Esophagus muscularis mucosa (tissue), 4 donors: ENCODE measurements at places on chromosomes 11 and 22. TPM values are rescaled to one million over a fixed set of nuclear protein-coding genes. Genes with fewer than 3 reads are reported as not detected.

DNA sequence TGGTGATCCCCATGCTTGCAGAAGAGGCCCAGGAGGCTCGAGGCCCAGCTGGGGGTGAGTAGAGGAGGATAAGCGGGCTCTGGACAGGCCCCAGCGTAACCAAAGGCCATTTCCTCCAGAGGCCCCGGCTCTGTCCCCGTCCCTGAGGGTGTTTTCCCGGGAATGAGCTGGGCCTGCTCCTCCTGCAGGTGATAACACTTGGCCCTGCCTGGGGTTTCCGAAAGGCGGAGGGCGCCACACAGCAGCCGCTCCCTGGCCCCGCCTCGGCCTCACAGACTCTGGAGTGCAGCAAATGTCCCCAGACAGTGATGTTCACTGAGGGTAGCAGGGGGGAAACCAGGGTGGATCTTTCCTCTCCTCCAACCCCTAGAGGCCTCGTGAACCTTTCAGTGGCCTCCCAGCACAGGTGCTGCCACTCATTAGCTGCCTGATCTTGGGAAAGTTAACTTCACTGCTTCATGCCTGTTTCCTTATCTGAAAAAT lies 10.5 kb upstream of the MGAT3 start:
- no peak for DNase-seq

DNA sequence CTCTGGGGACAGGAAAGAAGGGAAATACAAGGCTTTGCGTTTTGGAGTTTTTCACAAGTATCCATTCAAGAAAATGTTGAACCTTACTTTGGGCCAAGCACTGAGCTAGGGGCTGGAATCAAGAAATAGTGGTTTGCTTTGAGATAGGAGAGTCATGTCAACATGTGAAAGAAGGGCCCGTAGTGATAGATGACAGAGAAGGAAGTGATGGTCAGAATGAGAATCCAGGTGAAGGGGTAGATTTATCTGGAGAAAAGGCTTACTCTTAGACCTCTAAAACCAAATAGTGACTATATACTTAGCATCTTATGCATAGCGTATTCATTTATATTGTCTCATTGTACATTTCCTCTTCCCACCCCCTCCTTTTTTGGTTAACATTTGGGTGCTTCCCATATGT lies 87.3 kb downstream of the GAB2 start:
- no peak for DNase-seq

GRCh38 chr11:2890466-2891294 lies 5.1 kb upstream of the CDKN1C start:
- DNase-seq: no peak

GRCh38 chr22:50723991-50724390 lies 14.0 kb upstream of the ACR start:
- DNase-seq: no peak

DNA sequence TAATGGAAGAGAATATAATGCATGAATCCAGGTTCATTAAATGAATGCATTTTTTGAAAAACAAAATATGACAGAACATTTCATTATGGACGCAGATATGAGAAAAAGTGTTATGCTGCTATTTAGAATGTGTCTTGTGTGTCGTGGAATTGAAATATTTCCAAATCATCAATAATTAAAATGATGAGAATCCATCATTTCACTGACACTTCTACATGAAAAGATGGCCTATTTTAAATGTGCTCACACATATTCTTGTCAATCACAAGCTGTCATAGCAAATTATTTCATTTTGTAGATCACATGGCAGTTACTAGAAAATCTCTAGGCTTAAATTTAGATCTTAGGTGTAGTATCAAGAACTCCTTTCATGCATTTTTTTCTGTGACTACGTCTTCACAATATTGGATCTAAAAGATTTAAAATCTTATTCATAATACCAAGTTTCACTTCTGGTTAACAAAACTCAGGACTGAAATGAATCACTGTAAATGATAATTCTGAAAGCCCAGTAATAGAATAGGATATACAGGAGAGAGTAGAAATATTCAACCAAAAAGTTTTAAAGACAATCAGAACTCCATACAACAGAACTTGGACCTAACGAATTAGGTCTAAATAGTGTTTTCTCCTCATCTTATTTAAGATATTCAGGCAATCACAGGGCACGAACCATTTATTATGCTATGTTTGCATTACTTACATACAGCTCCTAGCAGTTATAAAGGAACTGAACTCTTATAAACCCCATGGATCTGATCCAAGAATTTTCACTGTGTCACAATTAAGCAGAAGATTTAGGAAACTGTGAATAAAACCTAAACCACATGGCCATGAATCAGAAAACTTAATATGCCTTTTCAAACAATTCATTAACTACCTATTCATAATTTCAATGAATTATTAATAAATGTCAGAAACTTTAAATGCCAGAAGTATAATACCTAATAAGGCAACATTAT lies 67.7 kb downstream of the DCDC1 start:
- DNase-seq: no peak

- no peak for DNase-seq
Measured at GRCh38 chr22:35900483-35901168, 128.0 kb downstream of the RBFOX2 start.

DNA sequence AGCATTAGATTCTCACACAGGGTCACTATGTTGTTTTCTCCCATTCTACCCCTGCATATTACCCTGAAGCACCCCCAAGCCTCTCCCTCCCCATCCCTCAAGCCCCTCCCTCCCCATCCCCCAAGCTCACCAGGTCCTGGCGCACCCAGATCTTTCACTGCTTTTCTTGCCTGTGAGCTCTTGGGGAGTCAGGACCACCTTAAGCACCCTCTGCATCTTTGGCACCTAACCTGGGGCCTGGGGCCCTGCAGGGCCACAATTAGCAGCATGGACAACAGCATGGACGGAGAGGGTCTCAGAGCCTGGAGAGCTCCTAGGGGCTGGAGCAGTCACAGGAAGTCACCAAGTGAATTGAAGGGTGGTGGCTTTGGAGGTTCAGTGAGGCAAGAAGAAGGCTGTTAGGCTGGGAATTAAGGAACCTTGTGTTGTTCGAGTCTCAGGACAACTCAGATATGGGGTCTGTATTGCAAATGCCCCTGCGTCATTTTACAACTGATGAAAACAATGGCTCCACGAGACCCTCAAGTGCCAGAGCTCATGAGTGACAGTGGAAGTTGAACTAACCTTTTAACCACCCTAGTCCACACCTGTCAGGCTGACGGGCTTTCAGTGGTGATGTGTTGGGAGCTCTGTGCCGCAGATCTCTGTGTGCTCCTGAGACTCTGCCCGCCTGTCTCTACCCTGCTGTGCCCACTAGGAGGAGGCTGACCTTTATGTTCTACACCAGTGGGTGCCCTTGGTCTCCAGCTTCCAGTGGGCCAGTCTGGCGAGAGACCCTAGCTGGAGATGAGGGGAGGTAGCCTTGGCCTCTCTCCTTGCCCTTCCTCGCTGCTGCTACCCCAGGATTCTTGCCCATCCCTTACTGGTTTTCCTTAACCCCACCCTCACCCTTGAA lies 111.3 kb upstream of the OR4B1 start:
- DNase-seq: peak; percentile 70

GRCh38 chr22:30941363-30941740 lies 27.2 kb downstream of the MORC2 start:
- DNase-seq: no peak

GRCh38 chr11:34850334-34850733 lies 65.8 kb downstream of the APIP start:
- DNase-seq: peak; percentile 34

GRCh38 chr11:11691296-11692151 lies 69.7 kb upstream of the GALNT18 start:
- DNase-seq: no peak

DNA sequence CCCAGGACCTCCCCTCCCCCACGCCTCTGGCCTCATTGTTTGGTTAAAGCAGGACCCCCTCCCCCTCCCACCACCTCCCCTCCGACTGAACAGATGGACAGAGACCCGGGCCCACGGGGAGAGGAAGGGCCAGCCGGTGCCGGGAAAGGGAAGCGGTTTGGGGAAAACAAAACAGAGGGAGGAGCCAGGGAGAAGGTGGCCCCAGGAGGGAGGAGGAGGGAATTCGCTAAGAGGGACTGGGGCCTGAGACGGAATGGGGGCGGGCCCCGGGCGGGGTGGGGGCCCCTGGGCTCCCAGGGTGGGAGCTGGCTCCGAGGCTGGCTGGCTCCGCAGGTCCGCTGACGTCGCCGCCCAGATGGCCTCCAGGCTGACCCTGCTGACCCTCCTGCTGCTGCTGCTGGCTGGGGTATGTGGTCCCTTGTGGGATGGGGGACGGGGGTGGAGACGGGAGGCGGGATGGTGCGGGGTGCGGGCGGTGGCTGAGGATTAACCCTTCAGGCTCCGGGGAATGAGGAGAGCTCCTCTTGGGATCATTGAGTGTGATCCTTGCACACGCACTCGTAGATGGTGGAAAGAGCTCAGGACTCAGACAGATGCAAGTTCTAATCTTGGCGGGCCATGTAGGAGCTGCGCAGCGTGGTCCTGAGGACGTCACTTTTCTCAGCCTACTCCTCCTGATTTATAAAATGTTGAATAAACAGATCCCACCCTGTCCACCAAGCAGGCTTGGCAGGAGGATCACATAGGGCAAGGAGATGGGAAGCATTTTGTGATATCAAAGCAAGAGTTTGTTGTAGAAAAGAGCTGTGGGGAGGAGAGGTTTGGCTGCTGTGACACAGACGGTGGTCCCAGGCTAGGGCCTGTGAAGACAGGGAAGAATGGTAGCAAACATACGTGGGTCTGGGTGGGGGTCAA lies 688 bp downstream of the SERPING1 start:
- no peak for DNase-seq

DNA sequence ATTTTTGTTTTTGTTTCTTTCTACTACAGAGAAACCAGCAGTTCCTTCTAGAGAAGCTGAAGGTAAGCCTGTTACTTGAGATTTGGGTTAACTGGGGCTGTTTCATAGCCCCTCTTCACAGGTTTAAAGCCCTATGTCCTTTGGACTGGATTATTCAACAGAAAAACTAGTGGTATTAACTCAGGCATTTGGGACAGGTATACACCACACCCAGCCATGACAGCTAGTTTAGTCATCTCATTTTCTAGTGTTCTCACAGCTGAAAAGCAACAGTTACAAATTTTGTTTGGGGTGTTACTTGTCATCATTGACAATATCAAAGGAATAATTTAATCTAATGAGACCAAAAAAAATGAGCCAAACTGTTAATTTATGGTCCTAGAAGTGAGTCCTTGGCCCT lies 14.0 kb downstream of the LAYN start:
- no peak for DNase-seq

DNA sequence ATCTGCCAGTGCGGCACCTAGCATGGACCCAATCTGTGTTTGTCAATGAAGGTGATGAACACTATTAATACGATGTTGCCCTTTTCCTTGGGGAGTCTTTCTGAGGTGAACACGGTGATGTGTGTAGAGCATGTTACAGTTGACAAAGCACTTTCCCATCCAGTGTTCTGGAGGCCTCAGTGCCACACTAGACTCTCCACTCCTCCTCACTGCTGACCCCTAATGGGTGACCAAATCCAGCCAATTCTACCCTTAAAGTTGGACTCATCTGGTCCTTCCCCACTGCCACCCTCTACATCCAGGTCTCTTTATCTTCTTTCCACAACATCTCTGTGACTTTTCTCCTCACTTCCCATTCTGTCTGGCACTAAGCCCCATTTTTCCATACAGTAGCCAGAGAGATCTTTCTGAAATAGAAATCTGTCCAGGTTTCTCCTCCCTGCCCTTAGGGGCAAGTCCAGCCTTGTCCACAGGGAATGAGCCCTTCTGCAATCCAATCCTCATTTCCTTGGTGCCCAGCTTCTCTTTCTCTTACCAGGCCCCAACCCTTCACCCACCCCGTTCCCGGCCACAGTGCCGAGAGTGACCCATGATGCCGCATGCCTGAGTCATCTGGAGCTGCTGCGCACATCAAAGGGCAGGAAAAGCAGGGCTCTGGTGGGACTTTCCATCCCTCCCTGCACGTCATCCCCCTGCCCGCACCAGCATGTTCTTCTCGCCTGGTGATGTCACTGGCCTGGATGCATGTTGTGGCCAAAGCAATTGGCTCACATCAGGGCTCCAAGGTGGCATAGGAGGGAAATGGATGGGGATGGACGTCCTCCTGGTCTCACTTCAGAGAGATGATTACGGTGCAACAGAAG lies 64.2 kb downstream of the RASSF10 start:
- peak; percentile 72 for DNase-seq

GRCh38 chr11:37666960-37667359 lies 1068.9 kb upstream of the RAG2 start:
- no peak for DNase-seq

DNA sequence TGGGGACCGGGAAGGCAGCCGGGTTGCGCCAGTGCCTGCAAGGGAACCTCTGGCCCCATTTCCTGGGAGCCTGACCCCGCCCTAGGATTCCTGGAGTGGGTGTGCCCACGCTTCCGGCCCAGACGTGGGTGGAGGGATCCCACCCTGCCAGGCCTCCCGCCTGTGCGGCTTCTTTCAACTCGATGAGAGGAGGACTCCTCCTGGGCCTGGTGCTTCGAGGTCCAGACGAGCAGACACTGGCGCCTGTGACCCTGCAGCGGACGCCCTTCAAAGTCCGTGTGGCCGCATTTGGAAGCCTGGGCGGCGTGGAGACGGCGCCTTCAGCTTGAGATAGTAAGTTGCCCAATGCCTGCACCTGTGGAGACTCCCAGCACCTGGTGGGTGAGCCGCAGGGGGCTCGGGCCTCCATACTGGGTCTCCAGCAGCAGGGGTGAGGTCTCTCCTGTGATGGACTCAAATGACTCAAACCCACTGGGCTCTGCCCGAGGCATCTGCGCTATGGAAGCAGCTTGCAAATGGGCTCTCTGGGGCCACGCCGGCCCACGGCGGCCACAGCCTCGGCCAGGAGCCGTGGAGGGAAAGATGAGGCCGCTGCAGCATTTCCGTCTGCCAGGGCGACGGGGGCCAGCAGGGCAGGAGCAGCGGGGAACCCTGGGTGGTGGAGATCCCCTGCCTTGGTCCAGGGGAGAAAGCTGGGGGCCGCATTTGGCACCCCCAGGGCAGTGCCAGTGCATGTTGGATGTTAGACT lies 64.3 kb upstream of the PPARA start:
- no peak for DNase-seq

- DNase-seq: no peak
Measured at GRCh38 chr11:4539603-4540219, 5.3 kb upstream of the OR52M1 start.

GRCh38 chr11:75480185-75481175 lies 45.3 kb downstream of the GDPD5 start:
- DNase-seq: no peak

- DNase-seq: no peak
Measured at GRCh38 chr11:62715150-62716130, 8.0 kb downstream of the GNG3 start.

CCDC81 gene
- total RNA-seq: 0.50 TPM

SLC1A2 gene
- 0.17 TPM for total RNA-seq

DHCR7 gene
- 9.1 TPM for total RNA-seq

SLC7A4 gene
- 0.39 TPM for total RNA-seq

LGR4 gene
- 28.3 TPM for total RNA-seq

CKAP5 gene
- total RNA-seq: 33.6 TPM

RAB30 gene
- 19.8 TPM for total RNA-seq

GRIA4 gene
- total RNA-seq: not detected

SLN gene
- total RNA-seq: 0.65 TPM

PNPLA5 gene
- not detected for total RNA-seq

OR56A1 gene
- total RNA-seq: not detected
